ENCODE measurements at places on chromosomes 1 and 21.

- peak; percentile 52 for DNase-seq
These were observed 170.9 kb downstream of the LRRC7 start for GRCh38 chr1:69738458-69739250.

DNA sequence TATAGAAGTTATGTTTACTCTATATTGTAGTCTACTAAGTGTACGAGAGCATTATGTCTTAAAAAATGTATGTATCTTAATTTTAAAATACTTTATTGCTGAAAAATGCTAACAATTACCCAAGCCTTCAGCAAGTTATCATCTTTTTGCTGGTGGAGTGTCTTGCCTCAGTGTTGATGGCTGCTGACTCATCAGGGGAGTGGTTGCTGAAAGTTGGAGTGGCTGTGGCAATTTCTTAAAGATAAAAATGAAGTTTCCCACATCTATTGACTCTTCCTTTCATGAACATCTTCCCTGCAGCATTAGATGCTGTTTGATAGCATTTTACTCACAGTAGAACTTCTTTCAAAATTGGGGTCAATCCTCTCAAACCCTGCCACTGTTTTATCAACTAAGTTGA lies 95.8 kb downstream of the CDC7 start:
- no peak for DNase-seq

GRCh38 chr1:108531444-108531843 lies 28.5 kb upstream of the EEIG2 start:
- DNase-seq: no peak

- no peak for DNase-seq
These were observed 32.3 kb downstream of the TNN start for GRCh38 chr1:175099916-175100315.

GRCh38 chr1:219900201-219900600 lies 28.2 kb downstream of the SLC30A10 start:
- DNase-seq: no peak

GRCh38 chr1:177873238-177873637 lies 96.6 kb downstream of the SEC16B start:
- peak; percentile 36 for DNase-seq

GRCh38 chr21:32096411-32096810 lies 182.4 kb downstream of the MIS18A start:
- DNase-seq: peak; percentile 79

Measured in mesendoderm (in vitro differentiated cells).